ENCODE measurements at places on chromosomes 2 and 18. TPM values are rescaled to one million over a fixed set of nuclear protein-coding genes. Genes with fewer than 3 reads are reported as not detected.

Gene CTAGE1
- total RNA-seq = not detected

Gene COX7A2L
- 250 TPM for total RNA-seq

Gene TMEM37
- not detected for total RNA-seq

Gene KLHL30
- 0.04 TPM for total RNA-seq

Measured in hair follicular keratinocyte (primary cell).